ENCODE measurements at places on chromosomes 7 and 10. TPM values are rescaled to one million over a fixed set of nuclear protein-coding genes. Genes with fewer than 3 reads are reported as not detected.

The UTF1 gene
- not detected for total RNA-seq

The GPR26 gene
- not detected for total RNA-seq

The RPS24 gene
- 4,299 TPM for total RNA-seq

The NEBL gene
- total RNA-seq, result 14.7 TPM

The ITPRID1 gene
- not detected for total RNA-seq

The MNX1 gene
- total RNA-seq, result not detected

The PLAC9 gene
- 260 TPM for total RNA-seq

The AASS gene
- total RNA-seq, result 21.1 TPM

The IKZF5 gene
- 1.4 TPM for total RNA-seq

The NODAL gene
- total RNA-seq, result not detected

The TYW1 gene
- total RNA-seq, result 11.7 TPM

The CALHM1 gene
- total RNA-seq, result not detected

The BLVRA gene
- 18.5 TPM for total RNA-seq

The FAM25G gene
- total RNA-seq, result not detected

The IFIT2 gene
- total RNA-seq, result 4.7 TPM

The EMX2 gene
- 0.12 TPM for total RNA-seq

The PON3 gene
- 4.0 TPM for total RNA-seq

The TLX1 gene
- not detected for total RNA-seq

The TEX47 gene
- not detected for total RNA-seq

The SYT15 gene
- 2.2 TPM for total RNA-seq

The C10orf67 gene
- not detected for total RNA-seq

The INA gene
- total RNA-seq, result 0.12 TPM

The DLG5 gene
- 27.7 TPM for total RNA-seq

The HOXA5 gene
- 1.3 TPM for total RNA-seq

The RNF148 gene
- total RNA-seq, result 0.43 TPM

The BBIP1 gene
- 16.6 TPM for total RNA-seq

The PDE6C gene
- not detected for total RNA-seq

The JCAD gene
- 16.6 TPM for total RNA-seq

The NEURL1 gene
- total RNA-seq, result under 0.01 TPM

The CCL26 gene
- not detected for total RNA-seq

The CALCR gene
- not detected for total RNA-seq

The TSPAN12 gene
- total RNA-seq, result 5.5 TPM

The GIMAP1 gene
- total RNA-seq, result not detected

The TDRD1 gene
- total RNA-seq, result 0.23 TPM

The DLX6 gene
- not detected for total RNA-seq

The OR9A2 gene
- not detected for total RNA-seq

The MICU1 gene
- 37.2 TPM for total RNA-seq

The GRB10 gene
- total RNA-seq, result 33.8 TPM

The KEL gene
- not detected for total RNA-seq

The ADAP1 gene
- 9.0 TPM for total RNA-seq

The ENTPD1 gene
- not detected for total RNA-seq

The SFRP4 gene
- 2.6 TPM for total RNA-seq

The MORN4 gene
- total RNA-seq, result 33.7 TPM

The ABCA13 gene
- total RNA-seq, result not detected

The CFTR gene
- not detected for total RNA-seq

The HGF gene
- total RNA-seq, result 33.2 TPM

Measured in pericardium fibroblast (primary cell).